ENCODE measurements at places on chromosomes 11 and 22.
A peak's percentile ranks its signal among the peaks of the same experiment; 100 is the strongest.

DNA sequence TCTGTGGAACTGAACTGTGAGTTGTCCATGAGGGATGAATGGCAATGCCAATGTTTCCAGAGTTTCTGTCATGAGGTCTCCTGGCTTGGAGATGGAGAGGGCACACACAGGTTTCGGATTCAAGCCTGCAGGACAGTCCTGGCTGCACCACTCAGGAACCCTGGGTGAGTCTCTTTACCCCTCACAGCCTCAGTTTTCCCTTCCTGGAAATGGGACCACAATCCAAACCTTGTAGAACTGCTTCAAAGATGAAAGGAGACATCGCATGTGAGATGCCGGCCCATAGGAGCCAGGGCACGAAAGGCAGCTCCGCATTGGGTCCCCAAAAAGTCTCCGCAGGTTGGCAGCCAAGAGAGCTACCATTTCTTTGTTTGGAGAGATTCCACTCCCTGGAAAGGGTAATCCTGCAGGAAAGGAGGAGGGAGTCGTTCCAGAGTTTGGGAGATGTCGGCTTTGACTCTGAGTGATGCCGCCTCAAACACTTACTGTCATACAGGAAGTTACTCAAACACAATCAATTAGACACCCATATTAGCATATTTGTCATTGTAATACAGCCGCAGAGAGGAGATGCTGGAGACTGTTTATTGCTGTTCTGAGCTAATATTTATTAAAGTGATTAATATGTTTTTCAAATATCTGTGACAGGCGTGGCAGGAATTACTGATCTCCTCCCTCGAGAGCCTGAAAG, 318.3 kb downstream of the MN1 start:
- no peak for DNase-seq

DNA sequence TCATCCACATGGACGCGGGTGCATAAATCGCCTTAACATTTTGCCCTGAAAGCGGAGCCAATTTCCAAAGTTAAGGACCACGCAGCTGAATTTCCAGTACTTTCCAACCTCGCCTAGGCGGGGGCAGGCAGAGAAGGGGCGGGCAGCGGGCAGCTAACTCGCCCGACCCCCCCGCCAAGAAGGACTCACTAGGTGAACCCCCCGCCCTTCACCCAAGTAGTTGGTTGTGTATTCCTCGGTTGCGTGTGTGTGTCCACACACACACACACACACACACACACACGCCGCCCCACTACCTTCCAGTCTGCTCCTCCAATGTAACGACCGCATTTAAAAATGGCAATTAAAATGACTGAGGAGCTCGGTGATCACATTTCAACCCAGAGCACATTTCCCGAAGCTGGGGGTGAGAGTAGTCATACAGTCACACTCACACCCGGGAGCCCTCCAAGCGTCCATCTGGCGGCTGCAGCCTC, 1.4 kb downstream of the TENM4 start:
- DNase-seq: no peak

DNA sequence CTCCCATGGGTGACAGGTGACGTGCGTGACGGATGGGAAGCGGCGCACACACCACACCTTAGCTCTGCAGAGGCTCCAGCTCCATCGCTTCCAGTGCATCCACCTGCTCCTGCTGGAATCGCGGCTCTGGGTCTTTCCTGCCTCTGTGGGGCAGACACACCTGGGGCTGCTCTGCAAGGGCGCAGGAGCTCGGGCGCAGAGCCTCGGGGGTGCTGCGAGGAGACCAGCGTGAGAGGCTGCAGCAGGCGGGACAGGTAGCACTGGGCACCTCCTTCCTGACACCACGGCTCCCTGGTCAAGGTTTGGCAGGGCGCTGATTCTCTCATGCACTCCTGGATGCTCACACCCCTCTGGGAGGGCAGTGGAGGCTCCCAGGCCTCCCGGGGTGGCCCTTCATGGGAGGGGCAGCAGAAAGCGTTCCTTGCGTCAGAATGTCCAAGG, 1494.3 kb downstream of the BRD1 start:
- DNase-seq: peak; percentile 41

DNA sequence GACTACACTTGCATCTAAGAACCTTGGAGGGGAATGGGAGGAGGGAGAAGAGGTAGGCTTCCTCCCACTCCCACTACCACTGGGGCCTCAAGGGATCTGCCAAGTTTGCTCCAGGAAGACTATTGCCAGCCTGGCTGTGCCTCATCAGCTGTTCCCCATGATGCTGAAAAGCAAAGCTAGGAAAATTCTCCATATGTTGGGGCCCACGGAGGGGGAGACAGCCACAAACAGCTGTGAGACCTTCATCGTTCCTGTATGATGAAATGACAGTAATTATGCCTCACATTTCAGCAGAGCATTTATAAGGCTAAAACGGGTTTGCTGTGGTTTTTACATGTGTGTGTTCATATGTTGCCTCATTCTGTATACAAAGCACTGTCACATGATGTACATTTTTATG, 6.7 kb downstream of the DSCAML1 start:
- DNase-seq: no peak

- DNase-seq: no peak
These were observed 1.1 kb upstream of the SHISA8 start for GRCh38 chr22:41915786-41916493.

DNA sequence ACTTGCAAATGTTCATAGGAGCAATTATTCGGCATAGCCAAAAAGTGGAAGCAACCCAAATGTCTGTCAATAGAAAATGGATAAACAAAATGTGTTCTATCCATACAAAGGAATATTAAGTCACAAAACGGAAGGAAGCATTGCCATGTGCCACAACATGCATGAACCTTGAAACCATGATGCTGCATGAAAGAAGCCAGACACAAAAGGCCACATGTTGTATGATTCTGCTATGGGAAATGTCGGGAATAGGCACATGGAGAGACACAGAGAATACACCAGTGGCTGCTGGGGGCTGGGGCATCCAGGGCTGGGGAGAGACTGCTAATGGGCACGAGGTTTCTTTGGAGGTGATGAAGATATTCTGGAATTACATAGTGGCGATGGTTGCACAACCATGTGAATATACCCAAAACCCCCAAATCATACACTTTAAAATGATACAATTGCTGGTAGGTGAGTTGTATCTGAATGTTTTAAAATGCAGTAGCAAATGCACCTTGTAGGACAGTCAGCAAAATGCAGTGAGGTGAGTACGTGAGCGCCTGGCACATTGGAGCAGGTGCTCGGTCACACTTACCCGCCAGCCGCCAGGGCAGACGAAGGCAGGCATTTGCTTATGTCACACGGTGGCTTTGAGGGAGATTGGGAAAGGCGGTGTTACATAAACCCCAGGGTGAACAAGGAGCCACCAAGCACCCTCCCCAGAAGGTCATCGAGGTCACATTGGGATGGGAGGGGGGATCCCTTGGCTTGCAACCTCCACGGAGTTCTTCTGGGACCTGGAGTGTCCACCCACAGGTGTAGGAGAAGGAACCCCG, 6.3 kb upstream of the OSM start:
- DNase-seq: no peak

GRCh38 chr11:93198215-93198845, 539 bp upstream of the SLC36A4 start:
- no peak for DNase-seq

- no peak for DNase-seq
These were observed 330.4 kb downstream of the TMEM135 start for GRCh38 chr11:87368151-87368550.

- DNase-seq: no peak
These were observed 249.0 kb downstream of the CADM1 start for GRCh38 chr11:115255006-115255762.

DNA sequence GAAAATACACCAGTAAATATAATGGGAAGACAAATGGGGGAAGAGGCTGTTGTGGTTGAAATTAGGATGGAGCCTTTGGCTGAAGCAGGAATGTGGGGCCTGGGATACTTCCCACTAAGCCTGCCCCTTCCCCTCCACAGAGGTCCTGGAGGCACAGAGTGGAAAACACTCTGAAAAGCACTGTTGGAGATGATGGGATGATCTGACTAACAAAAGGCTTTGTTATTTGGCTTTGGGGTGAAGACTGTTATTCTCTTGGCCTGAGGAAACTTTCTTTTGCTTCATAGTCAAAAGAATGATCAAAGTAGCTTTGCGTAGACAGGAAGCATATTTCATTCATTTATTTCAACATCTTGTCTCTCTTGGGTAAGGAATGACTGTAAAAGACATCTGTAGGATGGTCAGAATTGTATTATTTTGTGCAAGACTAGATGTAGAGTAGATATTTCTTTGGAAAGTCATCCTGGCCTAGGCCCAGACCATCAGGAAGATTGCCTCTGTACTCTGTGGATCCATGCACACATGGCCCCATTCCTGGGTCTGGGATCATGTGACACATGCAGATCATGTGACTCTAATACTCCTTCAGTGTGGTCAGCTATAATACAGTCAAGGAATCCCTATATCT, 111.4 kb downstream of the SPON1 start:
- no peak for DNase-seq

- no peak for DNase-seq
These were observed 21.7 kb downstream of the POU2AF1 start for GRCh38 chr11:111357150-111358037.

DNA sequence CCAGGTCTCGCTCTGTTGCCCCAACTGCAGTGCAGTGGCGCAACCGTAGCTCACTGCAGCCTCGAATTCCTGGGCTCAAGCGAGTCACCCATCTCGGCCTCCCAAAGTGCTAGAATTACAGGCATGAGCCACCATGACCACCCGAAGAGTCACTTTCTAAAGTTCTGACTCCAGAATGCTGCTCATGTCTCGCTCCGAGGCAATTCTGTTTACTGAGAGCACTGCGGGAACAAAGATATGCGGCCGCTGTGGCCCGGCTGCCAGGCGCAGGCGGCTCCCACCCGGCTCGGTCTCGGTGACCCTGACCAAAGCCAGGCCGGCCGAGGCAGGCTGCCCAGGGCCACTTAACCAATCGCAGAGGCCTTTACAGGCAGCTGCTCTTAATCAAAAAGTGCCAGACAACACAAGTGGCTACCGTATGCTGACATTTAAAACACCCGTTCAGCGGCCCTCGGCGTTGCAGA, 78.7 kb downstream of the PHF21B start:
- DNase-seq: no peak

- no peak for DNase-seq
These were observed 169.8 kb upstream of the TENM4 start for GRCh38 chr11:79610678-79611077.

DNA sequence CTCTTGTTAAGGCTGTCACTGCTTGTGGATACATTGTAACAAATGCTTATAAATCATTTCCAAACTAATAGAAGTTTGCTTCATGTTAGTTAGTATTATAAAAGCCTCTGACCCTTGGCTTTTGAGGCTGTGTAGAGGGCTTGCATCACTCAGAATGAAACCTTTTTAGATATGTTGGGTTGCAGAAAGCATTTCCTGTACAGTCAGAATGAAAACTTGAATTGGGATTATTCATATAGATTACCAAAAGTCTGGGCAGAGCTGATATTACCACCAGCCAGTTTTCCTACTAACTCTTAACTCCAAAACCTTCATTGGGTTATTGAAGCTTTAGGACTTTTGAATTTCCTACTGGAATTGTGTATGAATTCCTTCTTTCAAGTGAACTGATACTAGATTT, 12.0 kb downstream of the KMT2A start:
- no peak for DNase-seq

Data from lower lobe of right lung (tissue), 2 donors.